ENCODE measurements at places on chromosomes 11 and 22.

DNA sequence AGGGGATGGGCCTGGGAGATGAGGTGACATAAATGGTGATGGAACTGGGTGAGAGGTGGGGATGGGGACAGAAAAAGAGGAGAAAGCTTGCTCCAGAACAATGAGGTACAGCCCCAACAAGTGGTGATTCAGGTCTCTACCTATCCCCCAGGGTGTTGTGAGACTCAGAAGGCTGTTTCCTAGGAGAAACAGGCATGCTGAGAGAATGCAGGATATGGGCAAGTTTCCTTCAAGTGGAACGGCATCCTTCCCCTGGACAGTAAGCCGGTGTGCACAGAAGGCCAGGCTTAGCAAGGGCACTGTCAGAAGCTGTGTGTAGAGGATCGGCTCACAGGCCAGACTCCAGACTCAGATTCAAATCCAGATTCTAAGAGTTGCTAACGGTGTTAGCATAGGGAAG lies 34.1 kb upstream of the CRTAM start:
- H3K36me3 ChIP-seq: no peaks in the 10 kb centered on the region
- no peak for DNase-seq
- no peaks in the 10 kb centered on the region for H3K4me1 ChIP-seq
- H3K4me3 ChIP-seq: no peak overlapping the region
- H3K27ac ChIP-seq: no peak overlapping the region

- H3K36me3 ChIP-seq: no peaks in the 10 kb centered on the region
- H3K27me3 ChIP-seq: no peaks in the 10 kb centered on the region
- DNase-seq: peak; percentile 40
- H3K4me3 ChIP-seq: peak overlapping the region; percentile 81
Observed at GRCh38 chr11:9574622-9575259, 1.3 kb downstream of the WEE1 start.

DNA sequence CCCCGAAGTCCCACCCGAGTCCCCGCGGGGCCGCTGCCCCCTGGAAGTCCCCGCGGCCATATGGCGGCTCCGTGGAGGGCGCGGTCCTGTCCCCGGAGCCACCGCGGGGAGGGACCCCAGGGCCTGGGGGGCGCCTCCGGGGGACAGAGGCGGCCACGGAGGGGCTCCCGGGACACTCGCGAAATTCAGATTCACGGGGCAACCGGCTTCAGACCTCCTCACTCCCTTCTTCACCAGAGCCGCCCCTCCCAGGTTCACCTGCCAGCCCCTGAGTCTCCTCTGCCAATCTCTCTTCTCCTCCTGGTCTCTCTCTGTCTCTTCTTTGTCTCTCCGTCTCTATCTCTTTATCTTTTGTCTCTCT lies 28.2 kb upstream of the TOLLIP start:
- H3K4me1 ChIP-seq: peaks cover 13% of the 10 kb centered on the region
- no peaks in the 10 kb centered on the region for H3K27me3 ChIP-seq
- H3K36me3 ChIP-seq: no peaks in the 10 kb centered on the region
- peak; percentile 63 for DNase-seq

- H3K4me3 ChIP-seq: no peak overlapping the region
- H3K27ac ChIP-seq: no peak overlapping the region
- no peaks in the 10 kb centered on the region for H3K36me3 ChIP-seq
- H3K27me3 ChIP-seq: peaks cover 56% of the 10 kb centered on the region
- no peaks in the 10 kb centered on the region for H3K4me1 ChIP-seq
Observed at GRCh38 chr22:45072322-45072903, 62.6 kb upstream of the PHF21B start.
